HS-5 (cell line): ENCODE measurements at places on chromosomes 11 and 22.

GRCh38 chr22:50406416-50407170 is 63.5 kb downstream of the PPP6R2 start:
- no peak for DNase-seq

GRCh38 chr11:34633640-34633989 is 12.7 kb downstream of the EHF start:
- no peak for DNase-seq

DNA sequence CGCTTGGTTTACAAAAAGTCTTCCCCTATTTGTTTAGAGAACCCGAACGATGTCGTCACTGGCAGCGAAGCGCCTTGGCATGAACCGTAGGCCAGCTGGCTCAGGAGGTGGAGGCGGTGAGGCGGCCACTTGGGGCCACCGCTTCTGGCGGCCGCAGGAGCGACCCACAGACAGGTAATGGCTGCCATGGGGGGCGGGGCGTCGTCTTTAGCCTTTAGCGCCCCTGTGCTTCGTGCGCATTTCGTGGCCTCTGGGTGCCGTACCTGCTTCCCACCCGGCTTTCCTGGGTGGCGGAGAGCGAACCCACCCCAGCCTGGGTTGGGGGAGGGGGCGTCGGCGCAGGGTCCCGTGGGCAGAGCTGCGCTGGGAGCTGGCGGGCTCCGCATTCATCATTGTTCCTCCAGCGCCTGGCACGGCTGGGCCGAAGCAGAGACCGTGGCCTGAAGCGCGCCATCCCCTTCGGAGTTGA is 469 bp upstream of the OSBP2 start:
- DNase-seq = no peak

DNA sequence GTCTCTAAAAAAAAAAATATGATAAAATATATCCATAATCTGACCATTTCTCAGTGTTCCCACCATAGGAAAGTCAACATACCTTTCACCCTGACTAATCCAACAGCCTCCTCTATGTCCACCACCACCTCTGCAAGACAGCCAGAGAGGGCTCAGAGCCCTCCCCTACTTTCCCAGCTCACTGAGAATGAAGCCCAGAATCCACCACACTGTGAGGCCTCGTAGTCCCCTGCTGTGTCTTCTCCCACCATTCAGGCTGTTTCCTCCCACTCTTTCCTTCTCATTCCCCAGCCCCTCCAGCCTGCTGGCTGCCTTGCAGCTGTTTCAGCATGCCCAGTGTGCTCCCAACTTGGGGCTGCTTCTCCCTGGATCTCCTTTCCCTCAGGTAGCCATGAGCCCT is 27.0 kb downstream of the SGSM3 start:
- no peak for DNase-seq

- peak; percentile 56 for DNase-seq
Measured at GRCh38 chr11:130580372-130580771, 131.9 kb downstream of the ADAMTS15 start.

DNA sequence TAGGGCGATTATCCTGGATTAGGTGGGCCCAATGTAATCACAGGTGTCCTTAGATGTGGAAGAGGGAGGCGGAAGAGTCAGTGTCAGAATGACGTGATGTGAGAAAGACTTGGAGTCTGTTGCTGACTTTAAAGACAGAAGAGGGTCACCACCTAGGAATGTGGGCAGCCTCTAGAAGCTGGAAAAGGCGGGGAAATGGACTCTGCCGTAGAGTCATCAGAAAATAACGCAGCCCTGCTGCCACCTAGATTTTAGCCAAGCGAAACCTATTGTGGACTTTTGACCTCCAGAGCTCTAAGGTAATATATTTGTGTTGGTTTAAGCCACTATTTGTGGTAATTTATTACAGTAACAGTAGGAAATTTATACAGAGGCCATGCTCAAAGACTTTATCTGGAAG is 4.8 kb downstream of the DDX10 start:
- DNase-seq = no peak

DNA sequence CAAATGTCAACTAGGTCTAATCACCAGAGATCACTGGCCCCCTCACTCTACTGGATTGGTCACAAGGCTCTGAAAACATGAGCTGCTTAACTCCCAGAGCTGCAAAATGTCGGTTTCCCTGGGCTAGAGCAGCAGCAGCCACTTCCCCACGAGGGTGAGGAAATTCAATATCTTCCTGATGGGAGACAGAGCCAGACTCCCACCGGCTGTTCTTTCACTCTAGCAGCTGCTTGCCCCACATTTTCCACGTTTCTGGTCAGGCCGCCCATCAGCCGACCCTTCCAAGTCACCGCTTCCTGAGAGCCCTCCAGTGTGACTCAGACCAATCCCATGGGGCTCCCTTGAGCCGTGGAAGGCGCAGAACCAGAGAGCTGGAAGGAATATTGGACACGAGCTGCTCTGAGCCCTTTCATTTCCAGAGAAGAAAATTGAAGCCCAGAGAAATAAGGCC is 227.0 kb downstream of the ADAMTS15 start:
- DNase-seq = peak; percentile 58

GRCh38 chr11:100683126-100683525 is 4.0 kb upstream of the ARHGAP42 start:
- DNase-seq = no peak

DNA sequence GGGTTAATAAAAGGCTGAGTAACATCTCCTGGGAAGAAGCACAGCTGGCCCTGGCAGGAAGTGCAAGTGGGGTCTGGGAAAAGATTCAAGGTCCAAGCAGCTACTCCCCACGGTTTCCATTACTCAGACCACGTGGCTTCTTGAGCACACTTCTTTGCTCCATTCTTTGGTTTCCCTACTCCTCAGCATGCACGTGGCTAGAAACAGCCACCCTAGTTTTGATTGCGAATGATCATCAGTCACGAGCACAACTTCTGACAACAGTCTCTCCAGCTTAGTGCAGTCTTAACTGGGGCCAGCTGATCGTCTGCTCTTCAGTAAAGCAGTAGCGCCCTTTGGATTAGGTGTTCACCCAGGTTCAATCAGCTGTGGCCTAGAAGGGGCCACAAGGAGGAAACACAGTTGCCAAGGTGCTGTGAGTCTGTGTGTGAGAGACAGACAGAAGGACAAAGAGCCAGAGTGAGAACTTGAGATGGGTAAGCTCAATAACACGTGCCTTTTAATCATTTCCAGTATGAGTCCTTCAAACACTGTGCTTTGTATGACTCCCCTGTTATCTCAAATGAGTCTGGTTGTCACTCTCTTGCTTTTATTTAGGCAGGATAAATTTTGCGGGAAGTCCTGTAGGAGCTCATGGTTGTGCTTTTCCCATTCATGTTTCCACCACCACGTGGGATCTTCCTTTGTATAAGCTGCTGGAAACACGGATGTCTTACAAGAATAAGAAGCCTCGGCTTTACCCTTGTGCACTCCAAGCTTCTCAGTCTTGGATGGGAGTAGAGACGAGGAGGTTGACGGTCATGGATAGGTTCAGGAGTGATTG is 901 bp upstream of the PARVA start:
- no peak for DNase-seq

DNA sequence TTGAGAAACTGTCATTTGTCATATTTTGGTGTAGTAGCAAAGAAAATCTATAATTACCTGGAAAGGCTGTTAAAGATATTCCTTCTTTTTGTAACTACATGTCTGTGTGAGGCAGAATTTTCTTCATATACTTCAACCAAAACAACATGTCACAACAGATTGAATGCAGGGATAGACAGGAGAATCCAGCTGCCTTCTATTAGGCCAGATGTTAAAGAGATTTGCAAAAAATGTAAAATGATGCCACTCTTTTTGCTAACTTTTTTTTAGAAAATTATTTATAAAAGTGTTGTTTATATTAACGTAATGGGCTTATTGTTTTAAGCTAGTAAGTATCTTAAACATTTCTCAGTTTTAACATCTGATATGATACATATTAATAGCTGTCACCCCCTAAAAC is 12.7 kb downstream of the DGKZ start:
- no peak for DNase-seq

- no peak for DNase-seq
Measured at GRCh38 chr11:122852796-122853160, 14.5 kb downstream of the CRTAM start.

- DNase-seq = no peak
Measured at GRCh38 chr11:8728563-8728962, 46.0 kb downstream of the RPL27A start.

GRCh38 chr11:33303541-33303940 is 46.4 kb downstream of the HIPK3 start:
- no peak for DNase-seq

DNA sequence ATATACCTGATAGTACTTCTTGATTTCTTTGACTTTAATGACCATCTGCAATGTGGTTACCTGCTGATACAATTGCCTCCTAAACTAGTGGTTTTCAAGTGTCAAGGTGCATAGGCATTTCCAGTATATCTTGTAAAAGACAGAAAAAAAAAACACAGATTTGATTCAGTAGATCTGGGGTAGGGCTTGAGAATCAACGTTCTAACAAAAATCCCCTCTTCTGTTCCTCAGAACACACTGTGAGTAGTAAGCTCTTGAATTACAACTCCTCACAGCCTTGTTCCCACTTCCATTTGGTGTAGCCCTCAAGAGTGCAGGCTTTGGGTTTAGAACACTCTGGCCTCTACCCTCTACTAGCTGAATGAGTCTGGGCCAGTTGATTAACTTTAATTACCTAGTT is 78.0 kb upstream of the CTSC start:
- DNase-seq = no peak

DNA sequence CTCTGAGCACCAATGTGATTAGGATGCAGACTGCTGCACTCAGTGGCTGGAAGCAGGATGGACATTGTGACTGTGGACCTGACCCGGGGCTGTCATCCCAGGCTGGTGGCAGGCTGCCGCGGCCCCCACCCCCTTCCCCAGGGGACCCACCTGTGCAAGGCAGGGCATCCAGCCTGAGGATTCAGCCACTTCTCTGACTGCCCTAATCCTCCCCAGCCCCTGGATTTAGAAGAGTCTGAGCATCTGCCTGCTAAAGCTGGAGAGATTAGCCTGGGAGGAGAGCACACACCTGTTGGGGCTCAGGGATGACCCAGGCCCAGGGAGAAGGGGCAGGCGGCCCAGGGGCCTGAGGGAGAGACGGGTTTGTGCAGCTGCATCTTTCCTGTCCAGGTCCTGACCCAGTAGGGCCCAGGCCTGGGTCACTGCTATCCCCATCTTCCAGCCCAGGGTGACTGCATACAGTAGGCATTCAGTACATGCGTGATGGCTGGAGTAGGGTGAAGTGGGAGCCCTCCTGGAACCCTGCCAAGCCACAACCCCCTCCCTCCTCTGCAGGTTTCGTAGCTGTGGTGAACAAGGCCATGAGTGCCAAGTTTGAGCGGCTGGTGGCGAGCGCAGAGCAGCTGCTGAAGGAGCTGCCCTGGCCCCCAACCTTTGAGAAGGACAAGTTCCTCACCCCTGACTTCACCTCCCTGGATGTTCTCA is 12.1 kb downstream of the DPP3 start:
- DNase-seq = no peak

DNA sequence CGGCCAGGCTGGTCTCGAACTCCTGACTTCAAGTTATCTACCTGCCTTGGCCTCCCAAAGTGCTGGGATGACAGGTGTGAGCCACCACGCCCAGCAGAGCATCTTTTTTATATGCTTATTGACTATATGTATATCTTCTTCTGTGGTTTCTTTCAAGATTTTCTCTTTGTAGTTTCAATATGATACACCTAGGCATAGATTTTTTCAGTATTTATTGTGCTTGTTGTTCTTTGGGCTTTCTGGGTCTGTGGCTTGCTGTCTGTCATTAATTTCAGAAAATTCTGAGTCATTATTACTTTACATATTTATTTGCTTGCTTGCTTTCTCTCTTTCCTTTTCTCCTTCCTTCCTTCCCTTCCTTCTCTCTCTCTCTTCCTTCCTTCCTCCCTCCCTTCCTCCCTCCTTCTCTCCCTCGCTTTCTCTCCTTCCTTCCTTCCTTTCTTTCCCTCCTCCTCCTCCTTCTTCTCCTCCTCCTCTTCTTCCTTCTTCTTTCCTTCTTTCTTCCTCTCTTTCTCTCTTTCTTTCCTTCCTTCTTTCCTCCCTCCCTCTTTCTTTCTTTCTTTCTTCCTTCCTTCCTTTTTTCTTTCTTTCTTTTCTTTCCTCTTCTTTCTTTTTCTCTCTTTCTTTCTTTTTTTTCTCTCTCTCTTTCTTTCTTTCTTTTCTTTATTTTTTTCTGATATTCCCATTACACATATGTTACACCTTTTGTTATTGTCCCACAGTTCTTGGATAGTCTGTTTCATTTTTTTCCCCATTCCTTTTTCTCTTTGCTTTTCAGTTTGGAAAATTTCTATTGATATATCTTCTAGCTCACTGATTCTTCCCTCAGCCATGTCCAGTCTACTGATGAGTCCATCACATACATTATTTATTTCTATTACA is 10.9 kb upstream of the DCHS1 start:
- no peak for DNase-seq

DNA sequence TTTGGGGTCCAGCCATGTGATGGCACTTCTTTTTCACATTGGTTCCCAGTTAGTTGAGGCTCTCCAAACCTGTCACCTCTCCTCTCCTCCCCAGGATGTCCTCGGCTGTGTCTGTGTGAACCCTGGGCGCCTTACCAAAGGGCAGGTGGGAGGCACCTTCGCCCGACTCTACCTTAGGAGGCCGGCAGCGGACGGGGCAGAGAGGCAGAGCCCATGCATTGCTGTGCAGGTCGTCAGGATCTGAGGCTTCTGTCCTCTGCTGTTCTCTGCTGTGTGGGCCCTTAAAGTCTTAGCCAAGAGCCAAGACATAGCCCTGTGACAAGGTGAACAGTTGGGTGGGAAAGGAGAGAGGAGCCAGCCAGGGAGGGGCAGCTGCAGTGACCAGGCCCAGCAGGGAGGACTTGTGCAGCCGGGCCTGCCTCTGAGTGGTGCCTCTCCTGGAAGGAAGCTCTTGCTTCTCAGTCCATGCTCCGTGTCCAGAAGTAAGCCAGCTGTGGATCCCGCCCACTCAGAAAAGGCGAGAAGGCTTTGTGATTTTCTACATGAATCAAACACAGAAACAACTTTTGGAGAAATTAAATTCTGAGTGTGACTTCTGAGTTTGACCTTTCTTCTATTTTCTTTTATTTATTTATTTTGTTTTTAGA is 17.5 kb upstream of the CDC42EP2 start:
- DNase-seq = no peak

DNA sequence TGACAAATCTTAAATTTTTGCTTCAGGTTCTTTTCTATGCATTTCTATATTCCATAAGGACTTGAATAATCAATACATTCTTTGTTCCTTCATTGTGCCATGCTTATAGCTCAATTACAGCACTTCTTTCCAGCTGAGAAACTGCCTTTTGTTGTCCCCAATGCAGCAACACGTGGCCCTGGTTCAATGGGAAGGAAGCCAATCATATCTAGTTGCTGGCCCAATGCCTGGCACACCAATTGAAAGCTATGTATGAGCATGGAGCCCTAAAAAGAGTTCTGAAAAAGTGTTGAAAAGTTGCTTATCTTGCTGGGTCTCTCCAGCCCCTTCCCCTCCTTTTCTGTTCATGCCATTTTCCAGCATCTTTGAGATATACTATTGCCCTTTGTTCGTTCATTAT is 448.0 kb upstream of the FAT3 start:
- no peak for DNase-seq

- DNase-seq = no peak
Measured at GRCh38 chr11:95850137-95850536, 59.8 kb downstream of the CEP57 start.

DNA sequence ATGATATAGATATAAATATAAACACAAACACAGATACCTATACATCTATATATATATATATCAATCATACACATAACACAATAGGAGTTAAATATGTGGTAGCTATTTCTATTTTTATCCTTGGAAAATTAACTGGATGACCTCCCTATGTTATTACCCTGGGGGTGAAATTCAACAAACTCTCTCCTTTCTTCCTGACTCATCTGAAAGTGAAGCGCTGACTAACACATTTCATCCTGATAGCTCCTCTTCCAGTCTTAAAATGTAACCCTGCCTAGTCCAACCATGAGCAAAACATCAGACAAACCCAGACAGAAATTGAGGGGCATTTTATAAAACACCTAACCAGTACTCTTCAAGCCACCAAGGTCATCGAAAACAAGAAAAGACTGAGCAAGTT is 220.6 kb upstream of the ISX start:
- no peak for DNase-seq
